ENCODE measurements at places on chromosomes 2 and 18.

DNA sequence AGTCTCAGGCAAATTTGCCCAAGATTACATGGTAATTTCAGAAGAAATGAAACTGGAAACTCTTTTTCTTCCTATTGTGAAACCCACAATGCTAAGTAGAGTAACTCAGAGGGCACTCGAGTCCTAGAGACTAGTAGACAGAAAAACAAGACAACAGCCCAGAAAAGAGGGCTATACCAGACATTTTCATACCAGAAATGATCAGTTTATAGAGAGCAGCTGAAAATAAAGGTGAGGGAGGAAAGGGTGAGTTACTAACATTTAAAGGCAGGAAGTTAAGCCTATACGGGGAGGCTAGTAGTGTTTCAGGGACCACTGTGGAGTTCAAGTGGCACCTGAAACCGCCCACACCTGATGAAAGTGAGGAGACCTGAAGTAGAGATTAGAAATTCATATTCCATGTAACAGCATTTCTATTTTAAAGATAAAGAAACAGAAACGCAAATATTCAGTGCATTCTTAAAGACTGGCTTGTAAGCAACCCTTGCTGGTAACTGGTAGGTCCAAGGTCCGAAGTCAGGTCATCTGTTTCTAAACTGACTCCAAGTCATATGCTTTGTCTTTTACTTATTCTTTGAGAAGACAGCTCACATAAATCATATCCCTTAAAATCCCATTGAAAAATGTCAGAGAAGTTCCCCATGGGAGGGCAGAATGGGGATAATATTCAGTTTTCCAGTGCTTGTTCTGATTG, 145.1 kb upstream of the ITGB6 start:
- no peak for DNase-seq

- no peak for DNase-seq
Observed at GRCh38 chr2:33230195-33230594, 246.3 kb upstream of the RASGRP3 start.

GRCh38 chr2:180222644-180223043, 215.5 kb upstream of the CWC22 start:
- DNase-seq: peak; percentile 59

DNA sequence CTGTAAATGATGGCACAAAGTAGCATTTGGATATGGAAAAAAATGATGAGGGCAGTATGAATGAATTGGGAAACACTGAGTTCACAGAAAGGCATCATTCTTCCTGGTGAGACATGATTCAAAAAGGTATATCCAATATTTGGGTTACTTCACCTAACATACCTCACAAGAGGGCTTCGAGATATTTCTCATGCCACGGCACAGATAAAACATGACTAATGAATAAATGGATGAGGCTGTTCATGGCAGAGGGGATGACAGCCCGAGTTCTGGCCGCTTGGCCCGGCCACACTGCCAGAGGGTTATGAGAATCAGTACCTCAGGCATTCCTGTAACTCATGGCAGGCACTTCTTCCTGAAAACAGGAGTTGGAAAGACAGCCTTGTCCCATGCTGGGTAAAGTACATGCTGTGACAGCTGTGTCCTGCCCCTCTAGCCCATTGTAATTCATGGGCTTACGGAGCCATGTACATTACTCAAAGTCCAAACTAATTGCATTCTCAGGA, 116.0 kb upstream of the ACVR1C start:
- no peak for DNase-seq

- DNase-seq: no peak
Observed at GRCh38 chr2:38074058-38074763, 1.7 kb downstream of the CYP1B1 start.

DNA sequence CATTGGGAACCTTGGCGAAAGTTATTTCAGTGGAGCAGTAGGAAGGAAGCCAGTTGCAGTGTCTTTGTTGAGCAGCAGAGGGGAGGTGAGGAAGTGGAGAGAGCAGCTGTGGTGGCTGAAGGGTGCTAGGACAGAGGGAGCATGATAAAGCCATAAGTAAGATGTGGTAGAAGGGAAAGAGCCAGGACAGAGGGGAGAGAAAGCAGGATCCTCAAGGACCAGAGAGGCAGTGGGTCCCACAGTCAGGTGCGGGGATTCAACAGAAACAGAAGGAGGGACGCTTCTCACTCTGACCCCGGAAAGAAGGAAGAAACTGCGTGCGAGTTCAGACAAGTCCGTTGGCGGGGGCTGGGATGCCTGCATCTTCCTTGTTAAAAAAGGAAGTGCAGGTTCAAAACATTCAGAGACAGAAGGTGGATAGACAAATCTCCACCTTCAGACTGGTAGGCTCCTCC, at the start of gene CXCR2:
Gene CXCR2 (plus strand): TSS at position 403 of the 455 bp plus-strand sequence. CDS start 8,774 bp downstream, outside the sequence.
- no peak for DNase-seq

DNA sequence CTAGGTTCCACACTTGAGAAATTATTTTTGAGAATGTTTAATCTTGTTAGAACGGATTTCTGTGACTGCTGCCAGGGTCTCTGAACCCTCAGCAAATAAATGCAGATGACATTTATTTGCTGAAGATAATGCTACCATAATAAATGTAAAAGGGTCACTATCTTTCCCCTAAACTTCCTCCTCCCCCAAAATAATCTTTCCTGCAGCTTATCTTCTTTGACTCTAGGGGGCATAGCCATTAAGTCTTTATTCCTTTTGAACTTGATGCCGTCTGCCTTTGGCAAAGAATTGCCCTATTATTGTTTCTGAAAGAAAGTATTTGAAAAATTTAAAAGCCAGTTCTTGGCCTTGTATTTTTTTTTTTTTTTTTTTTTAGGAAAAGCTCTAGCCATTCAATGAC, 63.6 kb upstream of the ACSL3 start:
- DNase-seq: no peak

DNA sequence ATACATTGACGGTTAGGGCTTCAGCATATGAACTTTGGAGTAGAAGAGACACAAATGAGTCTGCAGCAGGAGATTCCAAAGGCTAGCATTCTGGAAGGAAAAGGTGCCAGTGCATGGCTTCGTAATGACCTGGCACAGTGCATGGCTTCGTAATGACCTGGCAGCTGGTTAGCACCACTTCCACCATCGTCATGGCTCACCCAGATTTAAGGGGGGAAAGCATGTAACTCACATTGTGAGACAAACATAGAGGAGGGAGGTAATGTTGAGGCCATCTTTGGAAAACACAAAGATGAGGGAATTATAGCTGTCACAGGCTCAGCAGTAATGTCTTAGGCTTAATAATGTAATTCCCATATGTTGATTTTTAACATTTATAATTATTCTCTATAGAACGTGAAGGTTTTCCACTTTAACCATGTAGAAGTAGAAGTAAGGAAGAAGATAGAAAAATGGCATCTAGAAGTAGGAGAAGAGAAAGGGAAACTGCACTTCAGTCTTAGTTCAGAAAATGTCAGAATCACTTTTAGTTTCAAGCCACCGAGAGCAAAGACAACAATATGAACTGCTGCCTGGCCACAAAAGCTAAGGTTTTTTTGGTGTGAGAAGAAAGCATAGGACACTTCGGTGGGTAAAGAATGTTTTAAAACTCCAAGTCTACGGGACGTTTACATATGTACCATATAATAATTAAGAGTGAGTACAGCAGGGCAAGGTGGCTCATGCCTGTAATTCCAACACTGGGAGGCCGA, 6.8 kb upstream of the STK25 start:
- no peak for DNase-seq

GRCh38 chr2:226137201-226137811, 662.3 kb downstream of the IRS1 start:
- no peak for DNase-seq

GRCh38 chr2:223580951-223581350, 21.2 kb downstream of the SCG2 start:
- no peak for DNase-seq

DNA sequence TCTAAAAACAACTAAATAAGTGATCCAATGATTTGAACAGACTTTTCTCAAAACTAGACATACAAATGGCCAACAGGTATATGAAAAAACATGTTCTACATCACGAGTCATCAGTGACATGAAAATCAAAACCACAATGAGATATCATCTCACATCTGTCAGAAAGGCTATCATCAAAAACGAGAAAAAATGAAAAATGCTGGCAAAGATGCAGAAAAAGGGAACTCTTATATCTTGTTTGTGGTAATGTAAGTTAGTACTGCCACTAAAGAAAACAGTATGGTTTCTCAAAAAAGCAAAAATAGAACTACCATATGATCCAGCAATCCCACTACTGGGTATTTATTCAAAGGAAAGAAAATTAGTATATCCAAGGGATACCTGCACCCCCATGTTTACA, 255.3 kb upstream of the FBXO11 start:
- DNase-seq: no peak

DNA sequence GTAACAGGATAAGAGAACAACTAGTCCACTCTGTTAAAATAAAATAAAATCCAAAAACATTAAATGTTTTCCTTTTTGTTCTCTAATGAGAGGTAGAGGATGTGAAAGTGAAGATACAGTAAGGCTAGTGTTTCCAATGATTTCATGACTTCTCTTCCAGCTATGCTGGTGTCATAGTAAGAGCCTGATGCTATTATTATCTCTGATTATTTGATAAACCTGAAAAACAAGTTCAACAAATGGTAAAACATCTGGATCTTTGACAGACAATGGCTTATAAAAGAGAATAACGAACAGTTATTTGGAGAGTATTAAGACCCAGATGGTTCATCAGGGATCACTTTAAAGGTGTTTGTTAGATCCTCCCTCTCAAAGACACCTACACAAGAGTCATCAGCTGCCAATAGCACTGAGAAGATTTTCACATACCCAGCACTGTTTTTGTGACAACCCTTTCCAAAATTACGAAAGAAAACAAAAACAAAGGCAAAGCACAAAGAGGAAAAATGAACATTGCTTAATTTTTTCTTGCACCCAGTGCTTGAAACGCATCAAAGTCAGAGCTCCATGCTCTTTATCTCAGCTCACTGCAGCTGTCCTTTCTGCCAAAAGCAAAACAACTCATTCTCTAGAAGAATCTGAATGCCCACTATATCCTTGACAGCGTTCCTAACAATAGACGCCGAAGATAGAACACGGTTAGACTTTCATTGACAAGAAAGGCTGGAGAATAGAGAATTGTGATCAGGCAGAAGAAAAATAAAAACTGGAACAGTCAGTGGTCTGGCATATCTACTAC, 168.6 kb downstream of the SLC8A1 start:
- DNase-seq: no peak

DNA sequence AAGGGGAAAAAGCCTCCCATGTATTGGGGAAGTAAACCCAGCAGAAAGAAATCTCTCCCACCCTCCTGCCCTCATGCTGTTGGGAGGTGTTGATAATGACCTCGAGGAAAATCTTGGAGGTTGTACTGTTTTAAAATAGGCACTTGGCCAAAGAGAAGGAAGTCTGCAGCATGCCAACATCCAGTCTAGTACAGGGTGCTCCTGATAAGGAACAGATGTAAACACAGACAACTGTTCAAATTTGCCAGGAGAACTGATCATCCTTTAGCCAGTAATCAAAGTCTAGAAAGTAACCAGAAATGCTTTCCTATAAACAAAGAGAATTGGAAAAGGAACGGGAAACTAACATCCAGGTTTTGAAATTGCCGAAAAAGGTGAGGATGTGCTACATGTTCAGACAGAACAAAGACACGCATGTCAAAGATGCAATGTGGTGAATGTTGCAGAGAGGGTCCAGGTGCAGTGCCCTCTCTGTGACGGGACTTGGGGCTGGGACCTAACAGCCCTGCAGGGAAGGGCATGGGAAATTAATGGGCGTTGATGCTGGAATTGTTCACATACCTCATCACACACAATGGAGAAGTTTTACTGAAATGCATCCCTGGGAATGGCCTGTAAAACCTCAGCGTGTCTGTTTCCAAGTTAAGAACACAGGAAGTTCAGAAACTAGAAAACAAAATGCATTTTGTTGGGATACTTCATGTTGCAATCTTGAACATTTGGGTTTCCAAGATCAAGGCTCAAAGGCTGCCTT, 125.7 kb upstream of the RND3 start:
- no peak for DNase-seq

DNA sequence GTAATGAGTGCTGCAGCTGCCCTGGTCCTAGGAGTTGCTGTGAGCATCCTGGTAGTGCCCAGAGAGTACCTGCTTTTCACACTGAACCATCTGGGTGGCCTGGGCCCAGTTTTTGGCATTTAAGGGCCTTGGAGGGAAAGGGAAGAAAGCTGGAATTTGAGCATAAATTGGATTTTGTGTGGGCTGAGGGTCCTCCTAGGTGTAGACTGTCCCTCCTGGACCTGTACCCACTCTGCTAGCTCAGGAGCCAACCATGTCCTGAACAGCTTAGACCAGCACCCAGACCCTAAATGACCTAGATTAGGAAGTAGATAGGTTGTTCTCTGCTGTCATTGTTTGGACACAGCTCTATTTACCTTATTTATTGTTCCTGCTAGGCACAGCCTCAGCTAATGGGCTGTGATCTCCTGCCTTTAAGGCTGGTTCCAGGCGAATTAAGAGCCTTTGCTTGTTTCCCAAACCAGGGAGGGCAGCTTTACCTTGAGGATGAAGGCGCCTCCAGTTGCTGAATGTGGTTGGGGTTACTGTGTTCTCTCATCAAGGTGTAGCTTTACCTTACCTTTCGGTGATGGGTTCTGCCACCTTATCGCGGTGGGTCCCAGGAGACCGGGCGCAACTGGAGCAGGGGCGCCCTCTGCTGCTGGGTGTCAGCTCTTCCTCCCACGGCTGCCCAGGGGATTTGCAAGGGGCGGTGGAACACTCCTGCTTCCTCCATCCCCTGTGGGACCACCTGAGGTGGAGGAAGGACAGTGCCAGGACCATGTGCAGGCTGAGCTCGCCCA, 34.4 kb downstream of the ITGA6 start:
- DNase-seq: no peak

DNA sequence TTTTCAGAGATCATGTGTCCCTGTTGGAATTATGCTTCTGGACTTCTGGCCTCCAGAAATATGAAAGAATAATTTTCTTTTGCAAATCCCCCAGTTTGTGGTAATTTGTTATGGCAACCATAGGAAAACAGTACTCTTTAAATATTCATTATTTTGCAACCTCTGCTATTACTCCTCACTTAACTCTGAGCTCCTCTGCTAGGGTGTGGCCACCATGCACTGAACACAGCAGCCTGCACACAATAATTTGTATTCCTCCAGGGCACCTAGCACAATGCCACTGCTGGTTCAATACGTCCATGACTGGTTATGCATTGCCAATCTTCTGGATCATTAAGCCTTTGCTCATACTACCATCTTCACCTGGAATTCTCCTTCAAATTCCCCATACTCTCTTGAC, 232.0 kb downstream of the CNTNAP5 start:
- DNase-seq: no peak

- DNase-seq: no peak
Observed at GRCh38 chr18:10718809-10719208, 193.0 kb downstream of the NAPG start.

DNA sequence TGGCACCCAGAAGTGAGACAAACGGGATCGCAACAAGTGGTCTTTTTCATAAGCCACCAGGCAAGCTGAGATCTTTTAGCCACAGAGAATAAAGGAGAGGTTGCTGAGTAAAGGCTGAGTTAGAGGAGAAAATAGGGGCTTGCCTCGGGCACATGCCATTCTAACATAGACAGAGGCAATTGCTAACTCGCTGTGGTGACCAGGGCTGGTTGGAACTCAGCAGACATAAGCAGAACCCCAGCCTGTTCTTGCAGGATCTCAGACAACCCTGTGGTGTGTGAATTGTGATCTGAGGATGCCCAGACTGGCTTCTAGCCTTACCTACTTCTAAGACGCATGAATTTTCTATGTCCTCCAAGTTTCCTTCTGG, 300.2 kb downstream of the CDCA7 start:
- DNase-seq: no peak

GRCh38 chr2:205656461-205656860, 25.8 kb upstream of the NRP2 start:
- DNase-seq: no peak

- no peak for DNase-seq
Observed at GRCh38 chr2:47056868-47057686, 98.0 kb downstream of the STPG4 start.
